Osteoblast (primary cell): ENCODE measurements at places on chromosomes 3 and 15.

- DNase-seq: peak; percentile 44
These were observed 1.4 kb downstream of the GLCE start for GRCh38 chr15:69161878-69162213.

- no peak for DNase-seq
These were observed 490.7 kb downstream of the GBE1 start for GRCh38 chr3:81270603-81271379.

DNA sequence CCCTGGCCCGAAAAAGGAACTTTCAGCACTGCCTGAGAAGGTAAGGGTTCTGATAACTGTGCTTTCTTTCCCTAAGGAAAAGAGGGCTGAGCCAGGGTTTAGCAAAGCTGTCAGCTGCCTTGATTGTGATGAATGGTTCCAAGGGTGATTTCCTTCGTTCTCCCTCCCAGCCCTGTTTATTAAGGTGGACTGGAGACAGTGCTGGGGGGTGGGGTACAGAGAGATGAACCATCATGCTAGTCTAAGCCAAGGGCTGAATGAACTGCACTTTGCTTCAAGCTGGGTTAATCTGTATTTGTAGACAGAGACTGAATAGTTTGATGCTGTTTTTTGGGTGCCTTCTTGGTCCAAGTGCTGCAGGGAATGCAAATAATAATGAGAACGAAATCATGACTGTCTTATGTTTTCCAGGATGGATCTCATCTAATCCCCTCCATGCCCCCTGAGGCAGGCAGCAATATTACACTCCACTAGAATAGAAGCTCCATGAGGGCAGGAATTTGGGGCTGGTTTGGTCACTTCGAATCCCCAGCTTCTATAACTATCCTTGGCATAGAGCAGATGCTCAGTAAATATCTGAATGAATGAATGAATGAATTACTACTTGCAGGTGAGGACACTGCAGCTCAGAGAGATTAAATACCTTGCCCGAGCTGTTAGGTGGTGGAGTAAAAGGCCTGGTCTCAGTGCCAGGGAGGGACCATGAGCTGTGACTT is 10.9 kb downstream of the PXYLP1 start:
- no peak for DNase-seq

DNA sequence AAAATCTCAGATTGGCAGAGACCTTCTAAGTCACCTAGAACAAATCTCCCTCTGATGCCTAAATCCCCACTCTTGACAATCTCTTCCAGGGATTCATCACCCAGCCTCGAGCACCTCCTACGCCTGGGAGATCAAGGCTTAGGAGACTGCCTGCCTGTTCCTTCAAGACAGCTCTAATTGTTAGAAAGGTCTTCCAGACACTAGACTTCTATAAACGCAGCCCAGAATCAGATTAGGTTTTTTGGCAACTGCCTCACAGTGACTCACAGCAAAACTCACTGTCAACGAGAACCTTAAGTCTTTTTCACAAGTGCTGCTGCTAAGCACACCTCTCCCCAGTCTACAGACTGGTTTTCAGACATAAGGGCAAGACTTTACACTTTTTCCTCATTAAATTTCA is 23.1 kb downstream of the SRGAP3 start:
- peak; percentile 73 for DNase-seq

GRCh38 chr15:99359769-99360168 is 108.5 kb downstream of the LRRC28 start:
- no peak for DNase-seq

DNA sequence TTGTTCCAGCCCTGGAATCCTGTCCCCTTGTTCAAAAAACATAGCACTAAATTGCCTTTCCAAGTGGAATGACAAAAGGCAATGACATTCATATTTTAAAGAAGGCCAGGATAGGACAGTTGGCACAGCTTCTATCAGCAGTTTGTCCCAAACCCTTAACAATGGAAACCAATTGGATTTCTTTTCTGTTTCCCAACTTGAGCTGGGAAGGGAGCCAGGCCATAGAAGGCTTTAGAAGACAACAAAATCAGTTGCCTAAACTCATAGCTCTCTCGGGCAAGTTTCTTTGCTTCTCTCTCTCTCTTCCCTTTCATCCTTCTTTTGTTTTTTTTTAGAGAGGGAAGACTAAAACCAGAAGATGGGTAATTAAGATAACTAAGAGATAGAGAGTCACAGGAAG is 227.7 kb upstream of the TPRG1 start:
- no peak for DNase-seq

DNA sequence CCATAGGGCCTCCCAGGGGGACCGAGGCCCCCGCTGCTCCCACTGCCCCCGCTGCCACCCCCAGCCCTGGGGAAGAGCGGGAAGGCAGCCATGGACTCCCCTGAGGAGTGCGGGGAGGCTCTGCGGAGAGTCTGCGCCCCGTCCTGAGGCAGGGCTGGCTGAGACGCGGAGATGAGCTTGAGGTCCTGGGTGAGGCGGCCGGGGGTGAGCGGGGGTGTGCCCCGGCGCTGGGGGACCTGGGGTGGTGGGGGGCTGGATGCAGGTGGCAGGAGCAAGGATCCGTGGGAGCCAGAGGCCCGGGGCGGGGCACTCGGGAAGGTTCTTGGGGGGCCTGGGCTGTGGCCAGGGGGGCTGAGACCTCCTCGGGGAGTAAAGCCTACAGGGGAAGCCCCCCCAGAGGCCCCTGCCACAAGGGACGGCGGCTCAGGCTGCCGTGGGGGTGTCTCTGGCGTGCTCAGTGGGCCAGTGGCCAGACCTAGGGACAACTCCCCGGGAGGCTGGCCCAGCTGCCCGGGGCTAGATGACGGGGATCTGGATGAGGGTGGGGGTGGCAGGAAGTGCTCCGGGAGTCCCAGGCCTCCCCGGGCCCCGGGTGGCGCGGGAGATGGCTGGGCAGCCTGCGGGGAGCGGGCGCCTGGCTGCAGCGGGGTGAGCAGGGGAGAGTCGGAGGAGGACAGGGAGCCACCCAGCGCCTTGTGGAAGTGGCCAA is 45.9 kb downstream of the HCN4 start:
- DNase-seq: peak; percentile 88

- no peak for DNase-seq
These were observed 46.9 kb downstream of the GADL1 start for GRCh38 chr3:30847592-30847991.

GRCh38 chr15:89358755-89359439 is 24.3 kb upstream of the POLG start:
- DNase-seq: peak; percentile 99

DNA sequence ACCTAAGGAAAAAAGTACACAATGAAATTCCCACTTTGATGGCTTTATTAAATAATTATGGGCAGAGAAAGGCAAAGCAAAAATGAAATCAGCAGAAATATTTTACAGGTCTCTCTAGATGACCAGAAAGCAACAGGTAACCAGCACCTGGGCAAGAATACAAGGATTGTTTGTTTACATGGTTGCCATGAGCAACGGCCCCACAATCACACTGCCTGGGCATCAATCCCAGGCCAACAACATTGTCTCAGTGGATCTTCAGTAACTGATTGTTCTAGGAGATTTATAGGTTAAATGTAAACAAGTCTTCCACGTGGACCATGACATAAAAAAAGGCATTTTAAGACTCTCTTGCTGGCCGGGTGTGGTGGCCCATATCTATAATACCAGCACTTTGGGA is 82.6 kb downstream of the PDZRN3 start:
- DNase-seq: no peak

DNA sequence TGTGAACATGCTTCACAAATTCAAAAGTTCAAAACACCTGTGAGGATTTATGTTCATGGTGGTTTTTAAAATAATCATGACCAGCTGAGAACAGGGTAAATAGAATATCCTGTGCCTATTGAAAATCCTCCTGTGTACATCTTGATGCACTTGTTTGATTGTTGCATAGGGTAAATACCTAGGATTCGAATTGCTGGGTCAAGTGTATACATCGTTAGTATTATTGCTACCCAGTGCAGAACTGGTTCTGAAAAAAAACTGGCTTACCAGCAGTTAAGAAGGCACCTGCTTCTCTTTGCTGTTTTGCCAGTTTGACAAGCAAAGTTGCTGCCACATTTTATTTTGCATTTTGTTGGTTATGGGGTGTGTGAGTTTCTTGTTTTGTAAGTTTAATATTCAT is 272.6 kb downstream of the CLSTN2 start:
- no peak for DNase-seq

GRCh38 chr3:31934866-31935265 is 46.2 kb downstream of the OSBPL10 start:
- DNase-seq: no peak

DNA sequence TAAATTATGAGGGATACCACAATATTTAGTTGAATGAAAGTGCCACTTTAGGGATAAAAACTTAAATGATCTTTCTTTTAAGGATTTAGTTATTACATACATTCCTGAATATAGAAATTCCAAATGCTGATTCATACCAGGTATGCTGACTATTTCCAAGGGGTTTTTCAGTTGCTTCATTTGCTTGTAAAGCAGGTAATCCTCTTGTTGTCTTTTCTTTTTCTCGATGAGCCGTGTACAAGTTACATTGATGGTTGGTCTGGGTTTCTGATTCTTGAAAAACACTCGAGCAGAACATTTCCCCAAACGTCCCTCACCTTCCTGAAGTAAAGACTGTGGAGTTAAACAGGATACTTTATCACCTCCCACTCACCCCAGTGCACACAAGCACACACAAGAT is 21.7 kb downstream of the RARRES1 start:
- DNase-seq: no peak

DNA sequence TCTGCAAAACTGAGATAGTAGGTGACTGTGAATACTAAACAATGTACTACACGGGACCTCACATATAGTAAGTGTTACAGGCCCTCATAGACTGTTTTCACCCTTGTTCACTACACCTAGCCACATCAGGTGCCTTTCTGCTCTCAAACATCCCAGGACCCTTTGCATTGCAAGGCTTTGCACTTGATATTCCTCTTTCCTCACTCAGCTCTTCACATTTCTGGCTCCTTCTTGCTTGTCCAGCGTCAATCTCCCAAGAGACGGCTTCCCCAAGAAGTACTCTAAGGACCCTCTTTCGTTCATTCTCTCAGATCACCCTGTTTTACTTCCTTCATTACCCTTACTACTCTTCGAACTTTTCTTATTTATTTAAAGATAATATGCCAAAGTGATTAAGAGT is 10.0 kb downstream of the DENND4A start:
- DNase-seq: no peak

- peak; percentile 18 for DNase-seq
These were observed 213.7 kb upstream of the ADAMTS9 start for GRCh38 chr3:64901522-64901885.

DNA sequence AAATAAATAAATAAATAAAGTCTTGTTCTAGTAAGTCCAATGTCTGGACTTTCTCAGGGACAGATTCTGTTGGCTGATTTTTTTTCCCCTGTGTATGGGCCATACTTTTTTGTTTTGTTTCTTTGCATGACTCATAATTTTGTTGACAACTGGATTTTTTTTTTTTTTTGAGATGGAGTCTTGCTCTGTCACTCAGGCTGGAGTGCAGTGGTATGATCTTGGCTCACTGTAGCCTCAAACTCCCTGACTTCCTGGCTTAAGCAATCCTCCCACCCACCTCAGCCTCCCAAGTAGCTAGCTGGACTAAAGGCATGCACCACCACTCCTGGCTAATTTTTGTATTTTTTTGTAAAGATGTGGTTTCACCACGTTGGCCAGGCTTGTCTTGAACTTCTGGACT is 38.9 kb downstream of the TICRR start:
- DNase-seq: no peak

GRCh38 chr3:23633261-23633960 is 172.3 kb upstream of the UBE2E1 start:
- no peak for DNase-seq

- DNase-seq: no peak
These were observed 225.2 kb upstream of the ICE2 start for GRCh38 chr15:60704129-60704528.

- DNase-seq: no peak
These were observed 29.0 kb downstream of the UNC13C start for GRCh38 chr15:54007256-54007655.

GRCh38 chr15:67976506-67977073 is 77.5 kb upstream of the PIAS1 start:
- DNase-seq: no peak

GRCh38 chr3:1971780-1972179 is 126.9 kb upstream of the CNTN4 start:
- no peak for DNase-seq

DNA sequence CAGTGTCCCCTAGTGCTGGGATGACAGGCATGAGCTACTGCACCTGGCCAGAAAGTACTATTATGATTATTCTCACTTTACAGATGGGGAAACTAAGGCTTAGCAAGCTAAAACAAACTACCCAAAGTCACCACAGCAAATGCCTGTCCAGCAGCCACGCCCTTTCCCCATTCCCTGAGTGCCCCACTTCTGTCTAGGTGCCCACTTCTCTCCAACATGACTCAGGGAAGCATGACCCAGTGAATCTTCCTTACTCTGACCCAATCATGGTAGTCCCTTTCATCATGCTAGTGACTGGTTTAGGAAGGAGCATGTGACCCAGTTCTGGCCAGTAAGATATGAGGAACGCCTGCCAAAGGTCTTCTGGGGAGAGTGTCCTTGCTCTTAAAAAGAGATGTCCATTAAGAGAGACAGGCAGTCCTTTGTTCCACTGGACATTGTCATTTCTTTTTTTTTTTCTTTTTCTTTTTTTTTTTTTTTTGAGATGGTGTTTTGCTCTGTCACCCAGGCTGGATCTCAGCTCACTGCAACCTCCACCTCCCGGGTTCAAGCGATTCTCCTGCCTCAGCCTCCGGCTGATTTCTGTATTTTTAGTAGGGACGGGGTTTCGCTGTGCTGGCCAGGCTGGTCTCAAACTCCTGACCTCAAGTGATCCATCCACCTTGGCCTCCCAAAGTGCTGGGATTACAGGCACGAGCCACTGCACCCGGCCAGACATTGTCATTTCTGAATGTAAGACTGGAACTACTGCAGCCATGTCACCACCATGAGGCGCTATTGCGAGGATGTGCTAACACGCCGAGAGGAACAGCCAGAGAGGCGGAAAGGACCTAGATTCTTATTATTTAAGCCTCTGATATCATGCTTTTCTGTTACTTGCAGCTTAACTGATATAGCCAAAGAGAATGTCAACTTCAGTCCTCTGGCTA is 19.8 kb downstream of the MEGF11 start:
- no peak for DNase-seq

DNA sequence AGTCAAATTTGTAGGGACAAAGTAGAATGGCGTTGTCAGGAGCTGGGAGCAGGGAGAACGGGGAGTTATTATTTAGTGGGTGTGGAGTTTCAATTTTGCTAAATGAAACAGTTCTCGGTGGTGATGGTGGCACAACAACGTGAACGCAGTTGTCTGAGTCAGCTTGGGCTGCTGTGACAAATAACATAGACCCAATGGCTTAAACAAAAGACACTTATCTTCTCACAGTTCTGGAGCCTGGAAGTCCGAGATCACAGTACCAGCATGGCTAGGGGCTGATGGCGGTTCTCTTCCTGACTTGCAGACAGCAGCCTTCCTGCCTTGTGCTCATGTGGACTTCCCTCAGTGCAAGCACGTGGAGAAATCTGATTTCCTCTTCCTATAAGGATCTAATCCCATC is 90.2 kb downstream of the CHSY1 start:
- DNase-seq: peak; percentile 9

- DNase-seq: no peak
These were observed 18.0 kb downstream of the ATP10A start for GRCh38 chr15:25844981-25845680.

- DNase-seq: peak; percentile 27
These were observed 192.4 kb upstream of the IL12A start for GRCh38 chr3:159796226-159796625.

- peak; percentile 45 for DNase-seq
These were observed 37.3 kb downstream of the UBE3A start for GRCh38 chr15:25401501-25401900.
